Urinary bladder (tissue), 4 donors: ENCODE measurements at places on chromosomes 13 and 19. TPM values are rescaled to one million over a fixed set of nuclear protein-coding genes. Genes with fewer than 3 reads are reported as not detected.
A peak's percentile ranks its signal among the peaks of the same experiment; 100 is the strongest.

DNA sequence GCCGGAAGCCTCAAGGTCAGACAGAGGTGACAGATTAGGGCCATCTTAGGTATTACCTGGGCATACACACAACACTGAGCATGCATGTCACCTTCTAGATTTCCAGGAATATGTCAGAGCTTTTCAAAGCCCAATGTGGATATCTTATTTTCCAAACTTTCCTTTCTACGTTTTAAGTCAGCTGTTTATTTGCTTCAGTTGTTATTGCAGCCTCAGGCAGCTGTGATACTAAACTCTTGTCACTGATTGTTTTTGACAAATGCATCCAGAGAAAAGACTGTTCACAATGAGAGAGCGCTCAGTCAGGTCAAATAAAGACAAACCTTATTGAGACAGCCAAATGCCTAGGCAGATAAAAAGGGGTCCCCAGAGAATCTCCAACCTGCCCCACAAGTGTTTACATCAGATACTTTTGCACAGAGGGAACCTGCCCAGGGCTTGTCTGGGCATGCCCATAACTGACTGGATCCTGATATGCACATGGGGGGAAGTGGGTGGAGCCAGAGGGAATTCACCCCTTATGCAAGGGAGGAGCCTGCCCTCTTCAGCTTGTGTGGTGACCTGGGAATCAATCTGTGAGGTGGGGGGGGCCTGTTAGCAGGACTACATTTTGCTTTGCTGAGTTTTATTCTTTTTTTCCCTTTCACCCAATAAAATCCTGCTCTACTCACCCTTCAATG lies 28.5 kb downstream of the MED4 start:
- no peak for DNase-seq

DNA sequence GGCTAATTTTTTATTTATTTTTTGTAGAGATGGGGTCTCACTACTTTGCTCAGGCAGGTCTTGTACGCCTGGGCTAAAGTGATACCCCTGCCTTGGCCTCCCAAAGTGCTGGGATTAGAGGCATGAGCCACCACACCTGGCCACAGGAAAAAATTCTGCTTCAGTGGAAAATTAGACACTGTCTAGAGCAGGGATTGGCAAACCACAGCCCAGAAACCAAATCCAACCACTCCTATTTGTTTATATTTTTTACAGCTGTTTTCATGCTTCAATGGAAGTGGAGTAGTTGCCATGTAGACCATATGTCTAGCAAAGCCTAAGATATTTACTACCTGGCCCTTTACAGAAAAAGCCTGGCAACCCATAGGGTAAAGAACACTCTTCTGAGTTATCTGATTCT lies 123.7 kb upstream of the MRI1 start:
- no peak for DNase-seq

DNA sequence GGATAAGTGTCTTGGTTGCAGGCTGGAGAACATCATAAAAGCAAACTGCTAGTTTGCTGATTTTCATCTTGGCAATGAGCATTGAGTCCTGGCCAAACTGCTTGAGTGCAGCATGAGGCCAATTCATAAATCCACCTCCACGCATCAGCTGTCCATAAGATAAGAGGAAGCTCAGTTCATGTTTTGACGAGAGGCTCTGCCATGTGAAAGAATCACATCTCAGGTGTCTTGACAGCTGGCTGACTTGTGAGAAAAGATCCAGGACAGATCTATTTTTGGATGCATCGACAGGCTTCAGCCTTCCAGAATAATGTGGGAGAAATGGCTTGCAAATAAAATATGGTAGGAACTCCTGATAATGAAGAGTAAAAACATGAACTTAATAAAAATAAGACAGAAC lies 5.4 kb upstream of the ZNF682 start:
- no peak for DNase-seq

DNA sequence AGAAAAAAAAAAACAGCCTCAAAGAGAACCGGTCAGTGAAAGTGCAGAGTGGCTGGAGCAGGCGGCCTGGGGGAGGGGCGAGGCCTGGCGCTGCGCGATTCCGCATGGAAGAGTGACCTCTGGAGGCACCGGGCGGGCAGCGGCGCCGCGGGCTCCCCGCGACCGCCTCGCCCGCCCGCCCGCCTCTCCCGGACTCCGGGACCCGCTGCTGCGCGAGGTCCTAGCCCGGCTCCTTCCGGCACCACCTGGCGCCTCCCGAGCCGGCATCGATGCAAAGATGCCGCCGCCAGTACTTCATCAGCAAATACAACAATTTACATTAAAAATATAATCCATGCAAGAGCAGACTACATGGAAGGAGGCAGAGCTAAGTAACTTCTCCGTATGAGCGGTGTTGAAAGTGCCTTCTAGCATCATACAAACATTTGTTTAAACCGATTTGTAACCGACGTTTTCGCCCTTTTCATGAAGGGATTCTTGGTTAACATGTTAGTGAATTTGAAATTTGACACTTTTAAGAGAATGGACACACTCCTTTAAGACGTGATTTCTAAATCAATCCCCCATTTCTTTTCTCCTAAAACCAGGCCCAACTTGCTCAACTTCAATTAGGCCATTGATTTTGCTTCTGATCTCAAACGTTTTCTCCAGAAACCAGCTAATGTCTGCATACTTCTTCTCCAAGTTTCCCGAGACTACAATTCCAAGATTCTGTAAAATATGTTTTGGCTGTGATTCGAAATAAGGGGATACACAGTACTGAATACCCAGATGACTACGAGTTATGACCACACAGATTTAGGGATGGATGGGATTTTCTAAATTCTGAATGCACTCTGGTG lies 2.1 kb downstream of the EFNB2 start:
- DNase-seq = no peak

- no peak for DNase-seq
Measured at GRCh38 chr19:2051773-2052704, 995 bp upstream of the MKNK2 start.

ZNF606 gene
- 35.4 TPM for total RNA-seq

DNA sequence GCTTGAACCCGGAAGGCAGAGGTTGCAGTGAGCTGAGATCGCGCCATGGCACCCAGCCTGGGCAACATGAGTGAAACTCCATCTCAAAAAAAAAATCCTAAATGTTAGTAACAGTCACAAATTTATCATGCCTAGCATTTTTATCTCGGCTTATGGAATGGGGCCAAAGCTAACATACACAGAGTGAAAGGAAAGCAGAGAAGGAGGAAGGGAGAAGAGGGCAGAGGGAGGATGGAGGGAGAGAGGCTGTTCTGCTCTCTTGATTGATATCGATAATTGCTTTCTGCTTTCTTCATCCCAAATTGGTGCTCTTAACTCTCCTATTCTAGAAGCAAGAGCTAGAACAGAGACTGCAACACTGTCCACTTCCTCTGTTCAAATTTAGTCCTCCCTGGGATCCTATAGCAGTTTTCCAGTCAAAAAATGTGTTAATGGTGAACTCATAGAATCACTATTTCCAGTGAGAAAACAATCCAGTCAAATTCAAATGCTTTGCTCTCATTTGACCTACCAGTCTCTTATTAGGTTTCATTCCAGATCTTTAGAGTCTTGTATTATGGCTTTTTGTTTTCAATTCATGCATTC lies 15.8 kb upstream of the TUBGCP3 start:
- DNase-seq = no peak

- no peak for DNase-seq
Measured at GRCh38 chr13:97276862-97277269, 54.7 kb downstream of the MBNL2 start.

DNA sequence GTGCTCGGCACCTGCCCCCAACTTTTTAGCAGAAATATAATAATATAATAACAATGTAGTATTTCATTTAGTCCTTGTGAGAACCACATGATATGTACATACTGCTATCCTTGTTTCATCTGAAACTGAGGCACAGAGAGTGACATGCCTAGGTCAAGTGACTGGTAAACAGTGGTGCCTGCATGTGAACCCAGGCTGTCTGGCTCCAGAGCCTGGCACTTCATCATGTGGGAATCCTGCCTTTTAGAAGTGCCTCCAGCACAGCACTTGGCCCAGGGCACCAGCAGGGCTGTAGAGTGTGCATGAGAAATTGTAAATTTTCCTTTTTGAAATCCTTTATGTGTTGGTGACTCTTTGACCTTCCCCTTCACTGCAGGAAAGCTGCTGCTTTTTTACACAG lies 27.4 kb downstream of the PRAM1 start:
- no peak for DNase-seq

- DNase-seq = no peak
Measured at GRCh38 chr13:83549671-83550070, 332.6 kb downstream of the SLITRK1 start.

- DNase-seq = no peak
Measured at GRCh38 chr19:19321141-19321577, 530 bp downstream of the MAU2 start.

TEX101 gene
- total RNA-seq = not detected

DNA sequence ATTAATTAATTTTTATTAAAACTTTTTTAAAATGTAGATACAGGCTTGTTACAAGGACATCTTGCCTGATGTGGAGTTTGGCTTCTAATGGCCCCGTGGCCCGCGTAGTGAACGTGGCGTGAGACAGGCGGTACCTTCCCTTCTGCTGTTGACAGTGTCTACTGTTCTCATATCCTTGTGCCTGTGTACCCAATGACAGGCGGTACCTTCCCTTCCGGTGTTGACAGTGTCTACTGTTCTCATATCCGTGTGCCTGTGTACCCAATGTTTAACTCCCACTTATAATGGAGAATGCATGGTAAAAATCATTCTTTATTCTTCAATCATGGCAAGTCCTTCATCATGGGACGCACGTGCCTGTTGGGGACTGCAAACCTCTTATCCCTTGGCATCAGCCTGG lies 79.1 kb upstream of the ZNF835 start:
- DNase-seq = no peak

- peak; percentile 45 for DNase-seq
Measured at GRCh38 chr19:16771618-16772017, 52.0 kb downstream of the NWD1 start.

- no peak for DNase-seq
Measured at GRCh38 chr13:45715351-45715750, 13.2 kb downstream of the CBY2 start.

GRCh38 chr19:27774827-27775226 lies 1438.1 kb downstream of the UQCRFS1 start:
- no peak for DNase-seq

- no peak for DNase-seq
Measured at GRCh38 chr13:39577203-39577602, 25.8 kb downstream of the LHFPL6 start.

DNA sequence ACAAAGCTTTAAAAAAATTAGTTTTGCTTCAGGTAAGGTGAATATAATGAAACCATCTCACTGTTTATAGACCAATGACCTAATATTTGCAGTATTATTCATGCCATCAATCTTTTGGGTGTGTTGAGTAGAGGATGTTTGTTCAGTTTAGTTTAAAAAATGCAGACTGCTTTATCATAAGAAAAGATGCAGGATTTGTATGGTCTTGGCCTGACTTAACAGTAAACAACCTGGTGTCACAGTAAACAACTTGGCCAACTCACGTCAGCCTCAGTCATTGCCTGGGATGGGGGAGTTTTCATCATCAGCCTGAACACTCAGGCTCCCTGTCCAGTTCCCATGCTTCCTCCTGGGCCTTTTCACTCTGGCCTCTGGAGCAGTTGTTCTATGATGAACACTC lies 55.1 kb downstream of the LMO7 start:
- DNase-seq = no peak

RFX2 gene
- total RNA-seq = 13.4 TPM

ADAMTS10 gene
- total RNA-seq = 44.3 TPM

GRCh38 chr13:42039457-42039945 lies 8.9 kb upstream of the DGKH start:
- DNase-seq = no peak

RXFP2 gene
- total RNA-seq = not detected

- no peak for DNase-seq
Measured at GRCh38 chr13:68081061-68081460, 850.9 kb upstream of the PCDH9 start.

DNA sequence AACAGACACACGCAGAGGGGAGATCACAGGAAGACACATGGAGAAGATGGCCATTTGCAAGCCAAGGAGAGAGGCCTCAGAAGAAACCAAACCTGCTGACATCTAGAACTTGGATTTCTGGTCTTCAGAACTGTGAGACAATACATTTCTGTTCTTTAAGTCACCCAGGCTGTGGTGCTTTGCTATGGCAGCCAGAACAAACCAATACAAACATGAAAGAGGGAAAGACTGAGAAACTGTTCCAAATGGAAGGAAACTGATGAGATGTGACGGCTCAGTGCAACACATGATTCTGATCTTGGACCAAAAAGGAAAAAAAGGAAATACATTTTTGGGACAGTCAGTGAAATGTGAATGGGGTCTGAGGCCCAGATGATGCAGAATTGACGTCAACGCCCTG lies 30.2 kb upstream of the SACS start:
- no peak for DNase-seq

SIGLEC14 gene
- 1.2 TPM for total RNA-seq

WDR88 gene
- not detected for total RNA-seq

HTR2A gene
- total RNA-seq = 4.8 TPM

EHD2 gene
- 53.1 TPM for total RNA-seq

SLITRK5 gene
- total RNA-seq = 6.3 TPM

- no peak for DNase-seq
Measured at GRCh38 chr19:2733930-2734588, 5.8 kb downstream of the SLC39A3 start.

GRCh38 chr13:53490752-53491151 lies 462.1 kb downstream of the OLFM4 start:
- no peak for DNase-seq

DNA sequence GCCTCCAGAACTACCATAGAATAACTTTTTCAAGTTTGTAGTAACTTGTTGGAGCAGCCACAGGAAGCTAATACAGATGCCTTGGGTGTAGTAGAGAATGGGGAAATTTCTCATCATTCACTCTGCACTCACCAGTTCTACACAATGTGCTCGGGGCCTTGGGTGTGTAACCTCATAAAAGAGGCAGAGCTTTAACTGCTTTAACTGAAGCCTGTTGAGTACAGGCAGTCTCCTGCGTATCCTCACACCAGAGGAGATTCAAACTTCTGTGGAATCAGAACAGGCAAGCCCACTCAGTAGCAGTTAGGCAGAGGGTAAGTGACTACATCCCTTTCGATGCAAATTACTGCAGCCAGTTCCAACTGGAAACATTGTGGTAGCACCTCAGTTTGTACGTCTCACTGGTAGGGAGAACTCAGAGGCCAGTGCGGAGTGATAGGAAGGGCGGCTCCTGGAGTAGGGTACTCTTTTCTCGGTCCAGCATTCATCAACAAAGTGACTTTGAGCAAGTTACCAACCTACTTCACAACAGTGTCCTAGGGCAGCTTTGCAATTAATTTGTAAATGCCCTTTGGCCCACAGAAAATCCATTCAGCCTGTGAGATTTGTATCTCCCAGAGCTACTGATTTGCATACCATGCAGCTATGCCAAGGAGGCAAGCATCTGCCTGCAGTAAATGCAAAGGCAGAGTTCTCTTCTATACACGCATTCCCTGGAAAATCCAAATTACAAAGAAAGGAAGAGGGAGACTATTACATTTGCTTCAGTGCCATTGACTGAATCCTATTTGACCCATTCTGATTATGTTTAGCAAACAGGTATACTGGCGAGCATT lies 904.3 kb downstream of the DIAPH3 start:
- no peak for DNase-seq

TEAD2 gene
- total RNA-seq = 21.1 TPM

ALKBH6 gene
- total RNA-seq = 6.1 TPM

- no peak for DNase-seq
Measured at GRCh38 chr19:10681658-10682057, 19.6 kb upstream of the QTRT1 start.

GRCh38 chr19:13989487-13989886 lies 16.6 kb downstream of the RFX1 start:
- no peak for DNase-seq

AMER2 gene
- total RNA-seq = 1.3 TPM
